Inflammatory macrophage (primary cell): ENCODE measurements at places on chromosomes 3 and 15.

GRCh38 chr3:15470261-15470660 lies 42.9 kb downstream of the EAF1 start:
- no peak for DNase-seq

GRCh38 chr3:56862352-56863062 lies 60.8 kb upstream of the ARHGEF3 start:
- peak; percentile 8 for DNase-seq

DNA sequence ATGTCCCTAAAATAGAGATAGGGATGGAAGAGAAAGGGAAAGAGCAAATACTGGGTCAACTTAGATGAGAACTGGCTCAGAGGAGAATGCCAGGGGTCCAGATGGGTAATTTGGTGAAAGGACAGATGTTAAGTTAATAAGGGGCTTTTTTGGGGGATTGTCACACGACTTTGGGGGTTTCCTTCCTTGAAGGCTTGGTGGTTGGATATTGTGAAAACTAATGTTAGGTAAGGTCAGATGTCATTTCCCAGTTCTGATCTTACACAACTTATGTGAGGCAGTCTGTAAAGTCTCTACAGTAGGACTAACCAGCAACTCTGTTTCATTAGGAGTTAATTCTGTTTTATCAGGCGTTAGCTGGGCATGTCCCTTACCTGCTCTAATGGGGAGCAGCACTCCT lies 231.1 kb downstream of the NR2F2 start:
- no peak for DNase-seq

- no peak for DNase-seq
These were observed 37.6 kb downstream of the ANO10 start for GRCh38 chr3:43584043-43584826.

- DNase-seq = no peak
These were observed 138.4 kb downstream of the SST start for GRCh38 chr3:187531831-187532230.

GRCh38 chr3:94150113-94150512 lies 87.3 kb downstream of the NSUN3 start:
- DNase-seq = no peak

DNA sequence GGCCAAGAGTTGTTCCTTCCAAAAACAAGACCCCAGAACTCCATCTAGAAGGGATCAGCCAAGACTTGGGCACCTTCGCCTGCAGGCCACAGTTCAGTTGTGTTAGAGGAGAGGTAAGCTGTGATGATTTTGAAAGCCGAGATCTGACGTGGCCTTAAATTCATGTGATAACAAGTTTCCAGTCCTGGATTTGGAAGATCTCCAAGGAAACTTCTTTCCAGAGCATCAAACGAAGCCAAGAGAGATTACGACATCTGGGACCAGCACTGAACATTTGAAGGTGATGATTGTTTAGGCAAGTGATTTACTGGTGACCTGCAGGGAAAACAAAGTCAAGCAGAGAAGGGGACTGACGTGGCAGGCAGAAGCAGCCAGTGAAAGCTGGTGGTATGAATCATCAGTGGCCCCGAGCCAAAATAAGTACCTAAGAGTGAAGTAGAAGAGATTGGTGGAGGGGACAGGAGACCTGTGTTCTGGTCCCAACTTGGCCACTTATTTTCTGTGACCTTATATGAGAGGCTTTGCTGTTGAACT lies 339.0 kb upstream of the PROK2 start:
- DNase-seq = no peak

DNA sequence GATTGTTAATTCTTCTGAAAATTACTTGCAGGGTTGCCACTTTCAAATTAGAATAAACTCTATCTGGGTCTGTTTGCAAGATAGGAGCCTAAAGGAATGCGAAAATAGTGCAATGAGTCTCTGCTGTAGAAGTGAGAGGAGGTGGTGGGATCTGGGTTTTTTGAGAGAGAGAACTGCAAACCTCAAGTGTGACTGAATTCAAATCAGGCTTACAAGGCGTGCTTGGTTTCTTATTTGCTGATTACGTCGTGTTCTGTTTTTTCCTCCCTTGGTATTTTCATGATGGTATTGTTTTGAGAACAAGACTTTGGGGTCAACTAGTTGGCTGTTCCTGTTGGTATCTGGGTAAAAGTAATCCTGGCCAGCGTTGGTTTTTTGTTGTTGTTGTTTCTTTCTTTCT lies 490.9 kb upstream of the CFAP20DC start:
- no peak for DNase-seq

DNA sequence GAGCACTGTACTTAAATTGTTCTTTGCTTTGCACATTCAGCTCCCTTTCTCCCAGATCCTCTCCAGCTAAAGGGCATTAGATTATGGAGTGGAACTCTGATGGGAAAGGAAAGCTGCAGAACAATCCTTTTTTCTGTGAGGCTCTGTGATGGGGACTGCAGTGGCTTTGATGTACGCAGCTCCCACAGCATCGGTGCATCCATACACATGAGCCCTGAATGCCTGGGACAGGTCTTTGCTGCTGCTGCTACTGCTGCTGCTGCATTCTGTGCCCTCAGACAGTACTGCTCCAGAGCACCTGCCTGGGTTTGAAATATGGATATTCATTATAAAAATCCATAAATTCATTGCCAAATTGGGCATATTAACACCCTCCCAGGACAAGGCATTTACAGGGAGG lies 164.4 kb downstream of the WDR76 start:
- DNase-seq = no peak

DNA sequence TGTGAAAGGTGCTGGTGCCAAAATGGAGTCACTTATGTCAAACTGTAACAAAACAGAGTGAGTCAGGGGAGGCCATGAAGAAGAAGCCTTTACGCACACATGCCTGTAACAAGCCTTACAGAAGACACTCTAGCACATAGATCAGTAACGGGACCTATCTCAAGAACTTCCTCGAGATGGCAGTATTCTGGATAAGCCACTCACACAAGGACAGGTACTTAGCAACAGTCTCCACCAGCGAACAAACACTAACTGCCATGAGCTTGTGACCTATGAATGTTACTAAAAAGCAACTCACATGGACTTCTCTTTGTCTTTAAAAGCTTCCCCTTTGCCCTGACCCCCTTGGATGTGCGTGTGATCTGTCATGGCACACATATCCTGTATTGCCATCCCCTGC lies 235.1 kb downstream of the CD47 start:
- DNase-seq = peak; percentile 11

- no peak for DNase-seq
These were observed 368.7 kb upstream of the PROK2 start for GRCh38 chr3:72153477-72154314.

GRCh38 chr3:62768896-62769295 lies 106.3 kb downstream of the CADPS start:
- no peak for DNase-seq

DNA sequence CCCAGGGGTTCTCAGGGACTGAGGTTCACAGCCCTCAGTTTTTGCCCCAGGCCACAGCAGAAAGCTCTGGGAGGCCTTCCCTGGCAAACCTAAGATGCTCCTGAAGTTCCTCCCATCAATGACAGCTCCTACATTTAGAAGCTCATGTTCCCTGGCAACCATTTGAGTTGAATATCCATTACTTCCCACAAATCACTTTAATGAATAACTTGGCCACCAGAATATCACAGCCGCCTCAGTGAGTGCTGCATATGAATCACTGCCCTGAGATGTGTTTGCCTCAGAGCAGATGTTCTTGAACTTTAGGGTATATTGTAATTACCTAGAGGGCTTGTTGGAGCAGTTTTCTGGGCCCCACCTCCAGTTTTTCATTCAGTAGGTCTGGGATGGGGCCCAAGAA lies 27.4 kb downstream of the SLCO2A1 start:
- DNase-seq = no peak

GRCh38 chr3:24224666-24225384 lies 269.8 kb downstream of the THRB start:
- peak; percentile 4 for DNase-seq

DNA sequence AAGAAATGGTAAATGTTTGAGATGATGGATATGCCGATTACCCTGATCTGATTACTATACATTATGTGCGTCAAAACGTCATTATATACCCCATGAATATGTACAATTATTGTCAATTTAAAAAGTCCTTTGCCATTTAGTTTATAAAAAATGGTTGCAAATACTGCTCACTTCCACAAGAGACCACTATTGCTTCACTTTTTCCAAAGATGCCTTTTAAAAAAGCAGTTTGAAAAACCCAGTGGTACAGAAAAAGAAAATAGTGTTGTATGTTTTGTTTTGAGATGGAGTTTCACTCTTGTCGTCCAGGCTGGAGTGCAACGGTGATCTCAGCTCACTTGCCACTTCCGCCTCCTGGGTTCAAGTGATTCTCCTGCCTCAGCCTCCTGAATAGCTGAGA lies 39.3 kb downstream of the EDEM1 start:
- peak; percentile 28 for DNase-seq

DNA sequence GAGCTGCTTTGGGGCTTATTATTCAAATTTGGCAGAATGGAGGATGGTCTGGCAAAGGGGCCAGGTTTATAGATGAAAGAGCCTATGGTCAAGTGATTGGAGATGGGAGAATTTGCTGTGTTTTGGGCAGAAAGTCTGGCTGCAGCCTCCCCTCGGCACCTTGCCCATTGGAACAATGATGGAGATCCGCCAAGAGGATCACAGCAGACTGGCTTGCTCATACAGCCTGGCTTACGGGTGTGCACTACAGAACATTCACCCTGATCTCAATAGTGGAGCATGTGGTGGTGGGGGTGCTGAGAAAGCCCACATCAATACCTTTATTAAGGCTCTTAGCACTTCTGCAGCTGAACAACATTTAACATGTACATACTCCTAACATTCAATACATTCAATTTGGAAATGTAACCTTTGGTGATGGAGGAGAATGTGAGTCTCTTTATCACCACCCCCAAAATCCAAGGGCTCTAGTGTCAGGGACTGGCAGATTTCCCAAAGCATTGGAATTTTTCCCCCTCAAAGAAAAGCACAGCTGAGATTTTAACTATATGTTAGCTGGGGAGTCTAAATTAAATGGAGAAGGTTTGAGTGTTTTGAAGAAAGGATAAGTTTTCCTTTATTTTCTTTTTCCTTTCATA lies 118.4 kb upstream of the TMC3 start:
- DNase-seq = no peak

DNA sequence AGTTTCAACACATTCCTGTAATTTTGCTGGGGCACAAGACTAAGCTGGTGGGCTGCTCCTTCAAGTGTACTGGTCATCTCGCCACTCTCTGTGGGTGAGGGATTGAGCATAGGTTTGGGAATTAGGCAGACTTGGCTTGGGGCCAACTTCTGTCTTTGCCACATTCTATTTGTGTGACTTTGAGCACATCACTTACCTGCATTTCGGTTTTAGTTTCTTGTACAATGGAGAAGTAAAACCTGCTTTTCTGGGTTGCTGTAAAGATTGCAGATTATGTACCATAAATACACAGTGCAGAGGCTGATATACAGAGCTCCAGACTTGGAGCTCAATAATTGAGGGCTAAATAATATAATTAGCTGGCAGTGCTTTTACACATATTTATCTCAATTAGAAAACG lies 162.1 kb downstream of the C3orf38 start:
- DNase-seq = no peak

DNA sequence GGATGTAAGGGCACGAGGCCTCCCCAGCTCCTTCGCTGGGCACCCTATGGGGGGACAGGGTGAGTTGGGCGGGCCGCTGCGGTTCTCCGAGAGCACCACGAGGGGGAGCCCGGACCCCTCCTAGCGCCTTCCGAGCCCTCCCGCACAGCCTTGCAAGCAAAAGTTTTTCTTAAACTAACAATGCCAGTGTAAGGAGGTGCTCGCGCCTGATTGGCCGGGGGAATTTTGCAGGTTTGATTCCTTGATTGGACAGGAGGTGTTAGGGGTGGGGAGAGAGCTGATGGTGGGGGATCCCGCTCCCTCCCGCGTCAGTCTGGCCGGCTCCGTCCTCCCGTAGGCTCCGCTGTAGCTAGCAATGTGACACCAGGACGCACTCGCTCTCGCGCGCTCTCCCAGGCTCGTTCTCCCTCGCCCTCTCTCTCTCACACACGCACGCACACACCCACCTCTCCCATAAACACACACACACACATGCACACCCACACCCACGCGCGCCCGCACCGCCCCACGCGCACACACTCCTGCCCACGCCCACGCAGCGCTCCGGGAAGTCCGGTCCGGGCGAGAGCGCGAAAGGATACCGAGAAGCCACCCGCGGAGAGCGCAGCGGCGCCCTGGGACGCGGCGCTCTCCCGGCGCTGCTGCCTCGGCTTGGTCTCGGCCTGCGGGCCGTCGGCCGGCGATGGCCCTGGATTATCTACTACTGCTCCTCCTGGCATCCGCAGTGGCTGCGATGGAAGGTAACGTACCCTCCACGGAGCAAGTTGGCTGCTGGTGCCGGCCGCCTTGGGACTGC lies at the start of gene EPHB1:
TSS of gene EPHB1 (plus strand) at position 311 of the 796 bp plus-strand sequence.
- peak; percentile 71 for DNase-seq

- DNase-seq = no peak
These were observed 683.0 kb downstream of the TBL1XR1 start for GRCh38 chr3:176514297-176514696.

DNA sequence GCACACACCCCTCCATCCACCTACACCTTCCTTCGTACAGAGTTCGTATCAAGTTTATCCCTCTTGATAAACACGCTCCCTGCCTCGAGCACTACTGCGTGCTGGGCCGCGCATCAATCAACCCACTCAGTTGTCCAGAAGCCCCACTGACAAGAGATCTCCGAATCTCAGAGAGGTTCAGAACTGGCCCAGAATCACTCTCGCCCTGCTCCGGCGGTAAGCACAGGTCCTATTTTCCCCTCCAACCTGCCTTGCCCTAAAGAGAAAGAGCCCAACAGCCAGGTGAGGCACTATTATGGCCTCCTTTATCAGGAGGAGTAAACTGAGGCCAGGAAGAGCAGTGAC lies 494 bp upstream of the NISCH start:
- no peak for DNase-seq

DNA sequence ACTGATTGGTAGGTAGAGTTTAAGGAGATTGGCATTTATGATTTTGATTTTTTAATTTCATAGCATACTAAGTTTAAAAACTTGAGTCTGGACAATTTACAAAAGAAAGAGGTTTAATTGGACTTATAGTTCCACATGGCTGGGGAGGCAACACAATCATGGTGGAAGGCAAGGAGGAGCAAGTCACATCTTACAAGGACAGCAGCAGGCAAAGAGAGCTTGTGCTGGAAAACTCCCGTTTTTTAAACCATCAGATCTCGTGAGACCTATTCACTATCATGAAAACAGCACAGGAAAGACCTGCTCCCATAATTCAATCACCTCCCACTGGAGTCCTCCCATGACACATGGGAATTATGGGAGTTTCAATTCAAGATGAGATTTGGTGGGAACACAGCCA lies 630.9 kb upstream of the NR2F2 start:
- DNase-seq = no peak
